Activated naive CD8-positive, alpha-beta T cell treated with anti-CD3 and anti-CD28 coated beads, Interleukin-2, amount 50 U/mL, for 24 hours (primary cell): ENCODE measurements at places on chromosomes 11 and 22.

GRCh38 chr11:74871037-74871436, 77.9 kb downstream of the XRRA1 start:
- no peaks in the 10 kb centered on the region for H3K27me3 ChIP-seq
- no peak overlapping the region for H3K4me3 ChIP-seq
- H3K36me3 ChIP-seq: peaks cover 90% of the 10 kb centered on the region
- H3K4me1 ChIP-seq: no peaks in the 10 kb centered on the region
- DNase-seq: no peak

DNA sequence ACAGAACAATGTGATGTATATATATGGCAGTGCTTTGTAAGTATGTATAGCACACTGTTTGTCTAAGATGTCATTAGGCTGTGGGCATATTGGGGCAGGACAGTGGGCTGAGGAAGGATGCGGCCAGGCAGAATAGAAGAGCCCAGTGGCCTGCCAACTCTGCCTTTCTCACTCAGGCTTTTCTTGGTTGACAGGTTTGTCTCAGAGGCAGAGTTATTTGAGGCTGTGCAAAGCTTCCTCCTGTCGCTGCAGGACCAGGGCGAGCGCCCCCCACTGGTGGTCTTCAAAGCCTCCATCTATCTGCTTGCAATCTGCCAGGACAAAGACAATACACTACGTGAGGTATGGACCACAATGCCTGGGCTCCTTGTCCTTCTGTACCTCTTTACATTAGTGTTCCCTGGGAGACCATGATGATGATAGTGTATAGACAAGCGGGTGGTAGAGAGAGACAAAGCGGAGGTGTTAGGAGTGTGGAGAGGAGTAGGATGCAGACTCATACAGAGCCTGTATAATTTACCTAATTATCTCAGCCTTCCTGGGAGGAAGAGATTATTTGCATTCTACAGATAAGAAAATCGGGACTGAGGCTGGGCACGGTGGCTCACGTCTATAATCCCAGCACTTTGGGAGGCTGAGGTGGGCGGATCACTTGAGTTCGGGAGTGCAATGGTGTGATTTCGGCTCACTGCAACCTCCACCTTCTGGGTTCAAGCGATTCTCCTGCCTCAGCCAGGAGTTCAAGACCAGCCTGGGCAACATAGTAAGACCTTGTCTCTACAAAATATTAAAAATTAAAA, 37.3 kb upstream of the CCDC134 start:
- H3K4me1 ChIP-seq: peaks cover 3% of the 10 kb centered on the region
- H3K27me3 ChIP-seq: no peaks in the 10 kb centered on the region
- no peaks in the 10 kb centered on the region for H3K36me3 ChIP-seq
- no peak overlapping the region for H3K4me3 ChIP-seq

- H3K4me3 ChIP-seq: no peak overlapping the region
- no peak overlapping the region for H3K27ac ChIP-seq
- H3K4me1 ChIP-seq: no peaks in the 10 kb centered on the region
- no peaks in the 10 kb centered on the region for H3K27me3 ChIP-seq
- no peak for DNase-seq
- no peaks in the 10 kb centered on the region for H3K36me3 ChIP-seq
These were observed 83.4 kb downstream of the TRIM51G start for GRCh38 chr11:48900131-48900800.

DNA sequence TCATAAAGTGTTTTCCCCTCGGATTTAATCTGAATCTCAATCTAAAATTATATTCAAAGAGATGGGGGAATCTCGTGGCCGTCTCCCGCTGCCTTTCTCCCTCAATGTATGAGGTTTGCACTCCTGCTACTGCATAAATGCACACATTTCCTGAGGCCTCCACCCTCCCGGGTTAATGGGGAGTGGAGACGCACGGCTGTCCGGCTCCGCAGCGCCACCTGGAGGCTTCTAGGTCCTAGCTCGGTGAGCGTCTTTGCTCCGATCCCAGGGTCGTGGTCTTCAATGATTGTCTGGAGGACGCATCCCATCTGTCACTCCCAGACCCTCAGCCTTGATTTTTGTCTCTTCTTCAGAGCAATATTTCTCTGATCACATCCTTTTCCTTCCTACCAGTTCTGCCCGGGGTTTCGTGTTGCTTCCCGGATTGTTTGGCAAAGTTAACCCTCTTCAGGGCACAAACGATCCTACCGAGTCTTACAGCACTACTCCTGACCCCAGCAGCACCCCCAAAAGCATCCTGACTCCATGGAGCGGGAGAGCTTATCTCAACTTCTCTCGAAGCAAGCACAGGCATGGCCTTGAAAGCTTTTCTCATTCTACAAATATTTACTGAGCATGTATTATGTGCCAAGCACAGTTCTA, at the start of gene LMO1:
Gene LMO1, minus strand, starts transcription at position 110 of the 642 bp plus-strand sequence. CDS start 516 bp downstream, outside the sequence.
- no peak within 1 kb of the TSS for H3K27ac ChIP-seq
- H3K4me3 ChIP-seq: peak within 1 kb of the TSS; percentile 62
- H3K27me3 ChIP-seq: peaks cover 61% of the 10 kb centered on the region
- no peaks in the 10 kb centered on the region for H3K36me3 ChIP-seq
- peak; percentile 88 for DNase-seq

GRCh38 chr11:13216711-13217075, 60.9 kb upstream of the BMAL1 start:
- no peaks in the 10 kb centered on the region for H3K36me3 ChIP-seq
- H3K4me1 ChIP-seq: peaks cover 5% of the 10 kb centered on the region
- no peaks in the 10 kb centered on the region for H3K27me3 ChIP-seq
- H3K27ac ChIP-seq: peak overlapping the region; percentile 55
- no peak for DNase-seq

GRCh38 chr11:94183886-94184264, 55.2 kb downstream of the PANX1 start:
- peak; percentile 30 for DNase-seq
- H3K27me3 ChIP-seq: no peaks in the 10 kb centered on the region
- no peak overlapping the region for H3K4me3 ChIP-seq
- H3K4me1 ChIP-seq: peaks cover 4% of the 10 kb centered on the region
- no peak overlapping the region for H3K27ac ChIP-seq
- H3K36me3 ChIP-seq: peaks cover 30% of the 10 kb centered on the region

DNA sequence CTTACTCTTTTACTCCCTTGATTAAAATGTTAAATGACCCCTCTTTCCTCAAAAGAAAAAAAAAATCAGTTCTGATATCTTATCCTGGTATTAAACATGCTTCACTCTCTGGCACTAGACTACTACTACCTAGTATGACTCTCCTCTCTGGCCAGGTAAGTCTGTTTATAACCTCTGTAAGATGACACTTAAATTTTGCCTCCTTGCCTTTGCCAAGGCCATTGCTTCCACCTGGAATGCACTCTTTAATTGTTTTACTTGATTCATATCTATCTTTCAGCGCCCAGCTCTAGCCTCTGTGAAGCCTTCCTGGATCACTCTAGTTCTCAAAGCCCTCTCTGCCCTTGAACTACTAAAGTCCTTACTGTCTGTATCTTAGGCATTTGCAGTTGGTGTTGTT, 170.4 kb downstream of the ETS1 start:
- H3K27me3 ChIP-seq: no peaks in the 10 kb centered on the region
- H3K4me3 ChIP-seq: no peak overlapping the region
- H3K36me3 ChIP-seq: no peaks in the 10 kb centered on the region
- no peak for DNase-seq
- H3K27ac ChIP-seq: peak overlapping the region; percentile 1

GRCh38 chr11:75481223-75481921, 44.4 kb downstream of the GDPD5 start:
- no peak overlapping the region for H3K27ac ChIP-seq
- no peaks in the 10 kb centered on the region for H3K27me3 ChIP-seq
- no peak overlapping the region for H3K4me3 ChIP-seq
